ENCODE measurements at places on chromosomes 7 and 10.

GRCh38 chr7:48078470-48078869 lies 10.6 kb upstream of the UPP1 start:
- DNase-seq: no peak

GRCh38 chr7:12315049-12315448 lies 88.6 kb downstream of the VWDE start:
- DNase-seq: no peak

GRCh38 chr7:5629941-5630340 lies 151.5 kb downstream of the RNF216 start:
- DNase-seq: no peak

GRCh38 chr7:112669306-112669705 lies 120.9 kb downstream of the TMEM168 start:
- no peak for DNase-seq

DNA sequence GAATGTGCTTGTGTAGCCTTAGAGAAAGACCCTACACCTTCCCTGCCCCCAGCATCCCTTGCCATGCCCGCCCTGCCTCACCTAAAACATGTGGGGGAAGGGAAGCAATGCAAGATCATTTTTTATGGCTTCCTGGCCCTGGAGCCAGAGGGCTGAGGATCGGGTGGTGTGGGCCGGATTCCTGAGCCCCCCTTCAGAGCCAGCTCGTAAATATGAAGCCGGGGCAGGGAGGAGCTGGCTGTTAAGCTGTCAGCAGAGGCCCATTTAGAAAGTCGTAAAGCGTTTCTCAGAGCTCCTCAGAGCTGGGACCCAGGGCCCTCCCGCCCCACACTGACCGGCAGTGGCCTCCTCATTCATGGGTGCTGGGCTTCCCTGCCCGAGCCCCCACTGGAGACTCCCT lies 23.9 kb downstream of the UNC5B start:
- no peak for DNase-seq

DNA sequence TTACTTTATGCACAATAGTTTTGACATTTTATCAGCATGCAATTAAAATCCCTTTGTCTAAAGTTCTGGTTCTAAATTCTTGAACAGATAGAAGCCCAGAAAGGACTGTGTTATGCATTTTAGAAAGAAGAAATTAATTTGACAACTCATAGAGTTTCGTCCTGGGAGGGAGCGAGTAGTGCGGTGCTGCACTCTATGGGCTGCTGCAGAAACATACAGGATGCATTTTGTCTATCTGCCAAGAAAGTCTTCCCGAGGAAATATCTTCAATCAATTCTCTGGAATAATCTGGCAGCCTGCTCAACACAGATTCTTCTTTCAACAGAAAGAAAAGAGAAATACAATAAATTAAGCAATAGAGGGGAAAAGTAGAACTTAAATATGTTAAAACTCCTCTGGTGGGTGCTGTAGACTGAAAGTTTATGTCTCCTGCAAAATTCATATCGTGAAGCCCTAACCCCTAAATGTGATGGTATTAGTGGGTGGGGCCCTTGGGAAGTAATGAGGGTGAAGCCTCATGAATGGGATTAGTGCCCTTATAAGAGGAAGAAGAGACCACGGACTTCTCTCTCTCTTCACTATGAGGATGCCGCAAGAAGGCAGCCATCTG lies 39.0 kb upstream of the IFRD1 start:
- no peak for DNase-seq

- no peak for DNase-seq
Measured at GRCh38 chr10:73932620-73933112, 21.7 kb downstream of the PLAU start.

- no peak for DNase-seq
Measured at GRCh38 chr10:129415215-129416140, 51.6 kb upstream of the MGMT start.

- DNase-seq: no peak
Measured at GRCh38 chr7:44327981-44328380, 2.6 kb upstream of the CAMK2B start.

GRCh38 chr7:12357508-12357907 lies 46.2 kb downstream of the VWDE start:
- no peak for DNase-seq

GRCh38 chr7:27166531-27167505 lies 1.5 kb upstream of the HOXA9 start:
- DNase-seq: no peak

- DNase-seq: no peak
Measured at GRCh38 chr7:109996411-109996810, 1094.5 kb upstream of the LRRN3 start.

- DNase-seq: no peak
Measured at GRCh38 chr7:155984028-155984580, 171.8 kb upstream of the SHH start.

- no peak for DNase-seq
Measured at GRCh38 chr10:127266431-127266830, 70.0 kb upstream of the INSYN2A start.

DNA sequence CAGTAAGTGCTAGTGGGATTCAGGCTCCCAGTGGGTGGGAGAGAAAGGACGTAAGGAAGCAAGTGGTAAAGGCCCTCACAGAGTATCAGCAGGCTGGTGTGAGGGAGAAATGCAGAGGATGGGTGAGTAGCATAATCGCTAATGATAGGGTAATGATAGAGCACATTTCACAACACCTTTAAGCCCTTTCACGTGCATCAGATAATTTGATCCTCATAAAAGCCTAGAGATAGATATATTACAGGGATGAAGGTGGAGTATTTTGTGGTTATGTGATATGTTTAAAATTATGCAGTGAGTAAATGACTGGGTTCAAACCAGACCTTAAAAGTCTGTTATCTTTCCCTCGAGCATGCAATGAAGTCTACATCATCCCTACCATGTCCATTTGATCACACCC lies 10.3 kb downstream of the LEP start:
- no peak for DNase-seq

- no peak for DNase-seq
Measured at GRCh38 chr10:121433965-121434364, 164.3 kb downstream of the FGFR2 start.

GRCh38 chr7:78985509-78985908 lies 468.0 kb downstream of the MAGI2 start:
- DNase-seq: no peak

DNA sequence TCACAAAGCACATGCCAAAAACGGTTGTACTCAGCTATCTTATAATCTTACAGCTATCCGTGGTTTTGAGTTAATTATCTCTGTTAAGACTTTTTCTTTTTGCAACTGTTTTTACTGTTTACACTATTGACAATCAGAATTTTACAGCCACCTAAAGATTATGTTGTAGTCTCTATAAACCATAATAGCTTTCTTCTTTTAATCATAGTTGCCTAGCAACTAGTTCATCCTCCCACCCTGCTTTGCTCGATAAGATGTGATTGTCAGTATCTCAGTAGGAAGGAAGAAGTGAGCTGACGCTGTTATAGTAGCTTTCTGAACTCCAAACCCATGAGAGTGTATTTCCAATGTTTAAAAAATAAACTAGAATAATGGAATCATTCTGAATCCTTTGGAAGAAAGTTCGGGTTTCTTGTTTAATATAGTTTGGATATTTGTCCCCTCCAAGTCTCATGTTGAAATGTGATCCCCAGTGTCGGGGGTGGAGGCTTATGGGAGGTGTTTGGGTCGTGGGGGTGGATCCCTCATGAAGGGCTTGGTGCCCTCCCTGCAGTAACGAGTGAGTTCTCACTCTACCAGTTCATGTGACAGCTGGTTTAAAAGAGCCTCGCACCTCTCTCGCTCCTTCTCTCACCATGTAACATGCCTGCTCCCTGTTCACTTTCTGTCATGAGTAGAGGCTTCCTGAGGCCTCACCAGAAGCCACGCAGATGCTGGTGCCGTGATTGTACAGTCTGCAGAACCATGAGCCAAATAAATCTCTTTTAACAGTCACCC lies 68.1 kb downstream of the SVOPL start:
- no peak for DNase-seq

DNA sequence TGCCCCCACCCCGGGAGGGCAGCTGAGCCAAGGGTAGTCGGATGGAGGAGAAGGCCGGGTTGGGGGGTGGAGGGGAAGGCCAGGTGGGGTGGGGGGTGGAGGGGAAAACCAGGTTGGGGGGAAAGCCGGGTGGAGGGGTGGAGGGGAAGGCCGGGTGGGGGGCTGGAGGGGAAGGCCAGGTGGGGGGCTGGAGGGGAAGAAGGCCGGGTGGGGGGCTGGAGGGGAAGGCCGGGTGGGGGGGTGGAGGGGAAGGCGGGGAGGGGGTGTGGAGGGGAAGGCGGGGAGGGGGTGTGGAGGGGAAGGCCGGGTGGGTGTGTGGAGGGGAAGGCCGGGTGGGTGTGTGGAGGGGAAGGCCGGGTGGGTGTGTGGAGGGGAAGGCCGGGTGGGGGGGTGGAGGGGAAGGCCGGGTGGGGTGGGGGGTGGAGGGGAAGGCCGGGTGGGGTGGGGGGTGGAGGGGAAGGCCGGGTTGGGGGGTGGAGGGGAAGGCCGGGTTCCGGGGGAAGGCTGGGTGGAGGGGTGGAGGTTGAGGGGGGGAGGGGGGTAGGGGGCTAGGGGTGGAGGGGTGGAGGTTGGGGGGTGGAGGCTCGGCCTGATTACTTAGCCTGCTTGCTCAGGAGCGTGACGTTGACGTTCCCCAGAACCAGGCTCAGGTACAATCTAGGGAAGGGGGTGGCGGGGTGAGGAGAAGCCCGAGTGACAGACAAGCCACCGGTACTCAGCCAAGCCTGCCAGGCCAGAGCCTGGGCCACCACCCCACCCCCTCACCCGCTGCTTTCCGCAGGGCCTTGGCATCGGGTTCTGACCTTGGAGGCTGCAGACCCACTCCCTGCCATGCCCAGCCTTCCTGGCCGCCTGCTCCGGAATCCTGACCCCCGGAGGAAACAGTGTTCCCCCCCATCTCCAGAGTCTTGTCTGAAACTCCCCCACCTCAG lies 5.6 kb downstream of the TMEM120A start:
- no peak for DNase-seq

GRCh38 chr10:53786236-53786900 lies 1013.8 kb upstream of the MBL2 start:
- DNase-seq: no peak

- DNase-seq: no peak
Measured at GRCh38 chr10:76106611-76107010, 675.2 kb downstream of the LRMDA start.

GRCh38 chr10:11435581-11435981 lies 175.9 kb downstream of the USP6NL start:
- DNase-seq: no peak

DNA sequence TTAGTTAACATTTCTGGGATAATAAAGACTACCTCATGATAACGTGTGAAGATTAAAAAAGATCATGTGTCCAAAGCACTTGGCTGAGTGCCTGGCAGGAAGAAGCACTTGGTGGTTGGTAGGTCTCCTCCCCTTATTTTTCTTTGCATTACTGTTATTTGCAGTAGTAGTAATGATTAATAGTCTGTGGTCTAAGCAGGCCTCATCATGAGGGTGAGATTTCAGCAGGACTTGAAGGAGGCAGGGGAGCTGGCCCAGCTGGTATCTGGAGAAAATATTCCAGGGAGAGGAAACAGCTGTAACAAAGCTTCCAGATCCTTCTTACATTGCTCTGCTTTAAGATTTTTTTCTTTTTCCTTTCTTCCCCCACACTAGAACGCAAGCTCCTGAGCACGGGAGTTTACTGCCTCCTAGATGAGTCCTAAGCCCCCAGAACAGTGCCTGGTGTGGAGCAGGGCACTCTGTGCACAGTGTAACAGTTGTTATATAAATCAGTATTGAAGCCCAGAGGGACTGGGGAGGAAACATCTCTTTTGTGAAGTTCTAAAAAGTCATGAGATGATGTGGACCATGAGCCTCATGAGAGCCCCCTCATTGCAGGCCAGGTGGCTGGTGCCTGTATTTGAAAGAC lies 31.1 kb upstream of the RHEB start:
- no peak for DNase-seq

- DNase-seq: no peak
Measured at GRCh38 chr10:95976362-95977229, 66.8 kb upstream of the CCNJ start.

All from stimulated activated CD4-positive, alpha-beta T cell treated with anti-CD3 and anti-CD28 coated beads, Interleukin-15, amount 100 ng/mL, for 1 hour (primary cell).